ENCODE measurements at places on chromosomes 6 and 20.
A peak's percentile ranks its signal among the peaks of the same experiment; 100 is the strongest.

- no peak for DNase-seq
These were observed 111.0 kb downstream of the NCOA3 start for GRCh38 chr20:47612670-47613069.

DNA sequence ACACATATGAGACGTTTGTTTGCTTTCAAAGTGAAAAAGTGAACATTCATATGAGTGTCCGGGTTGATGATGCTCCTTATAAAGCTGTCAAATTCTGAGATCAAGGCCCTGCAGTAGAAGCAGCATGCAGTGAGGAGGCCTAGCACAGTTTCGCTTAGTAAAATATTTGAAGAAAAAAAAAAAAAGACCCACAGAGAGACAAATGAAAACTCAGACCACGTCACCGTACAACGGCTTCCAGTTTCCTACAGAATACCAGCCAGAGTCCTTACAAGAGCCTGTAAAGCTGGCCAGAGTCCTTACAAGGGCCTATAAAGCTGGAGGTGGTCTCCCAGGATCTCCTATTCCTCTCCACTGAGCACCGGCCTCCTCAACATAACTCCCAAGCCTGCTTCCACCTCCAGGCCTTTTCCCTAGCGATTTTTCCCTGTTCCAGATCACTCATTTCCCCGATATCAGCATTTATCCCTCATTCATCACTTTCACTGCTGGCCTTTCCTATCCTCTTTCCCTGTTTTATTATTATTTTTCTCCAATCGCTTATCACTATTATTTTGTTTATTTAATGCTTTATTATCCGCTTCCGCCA is 1.5 kb upstream of the HMGN4 start:
- peak; percentile 54 for DNase-seq

- no peak for DNase-seq
These were observed 59.4 kb downstream of the GFOD1 start for GRCh38 chr6:13427801-13428582.

GRCh38 chr6:134000443-134000842 is 47.4 kb downstream of the TBPL1 start:
- no peak for DNase-seq

- DNase-seq: peak; percentile 62
These were observed 792 bp upstream of the FUT9 start for GRCh38 chr6:96014846-96015517.

DNA sequence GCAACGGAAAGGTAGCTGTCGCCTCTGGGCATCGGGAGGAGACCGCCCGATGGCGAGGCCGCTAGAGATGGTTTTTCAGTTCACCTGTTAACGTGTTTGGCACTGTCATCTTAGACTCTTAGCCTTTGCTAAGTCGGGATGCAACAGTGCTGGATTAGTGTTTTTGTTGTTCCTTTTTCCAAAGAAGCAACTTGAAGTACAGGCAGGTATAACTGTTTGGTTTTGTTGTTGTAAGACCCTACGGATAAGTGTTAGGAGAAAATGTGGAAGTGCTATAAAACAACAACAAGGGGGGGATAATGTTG is 723 bp downstream of the MANEA start:
- DNase-seq: no peak

GRCh38 chr6:112743323-112743722 is 396.2 kb downstream of the RFPL4B start:
- no peak for DNase-seq

- no peak for DNase-seq
These were observed 302.8 kb upstream of the RNF217 start for GRCh38 chr6:124659427-124659826.

DNA sequence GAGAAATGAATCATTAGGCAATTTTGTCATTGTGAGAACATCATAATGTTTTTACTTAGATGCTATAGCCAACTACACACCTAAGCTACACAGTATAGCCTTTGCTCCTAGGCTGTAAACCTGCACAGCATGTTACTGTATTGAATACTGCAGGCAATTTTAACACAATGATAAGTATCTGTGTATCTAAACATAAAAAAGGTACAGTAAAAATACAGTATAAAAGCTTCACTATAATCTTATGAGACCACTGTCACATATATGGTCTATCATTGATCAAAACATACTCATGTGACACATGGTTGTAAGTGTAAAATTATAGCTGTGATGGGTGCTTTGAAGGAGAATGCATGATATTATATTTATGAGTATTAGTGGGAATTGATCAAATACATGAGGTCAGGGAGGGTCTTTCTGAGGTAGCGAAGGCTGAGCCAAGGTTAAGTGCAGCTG is 29.2 kb upstream of the CCN2 start:
- no peak for DNase-seq

- DNase-seq: no peak
These were observed 39.6 kb upstream of the GTSF1L start for GRCh38 chr20:43766385-43766784.

GRCh38 chr6:153024709-153025017 is 22.2 kb upstream of the MTRF1L start:
- DNase-seq: no peak

GRCh38 chr20:184288-184687 is 5.2 kb downstream of the DEFB128 start:
- no peak for DNase-seq

- DNase-seq: no peak
These were observed 57.6 kb upstream of the LOC128125822 start for GRCh38 chr6:63514488-63515173.

- DNase-seq: no peak
These were observed 67.9 kb upstream of the CLDN20 start for GRCh38 chr6:155195903-155196302.

DNA sequence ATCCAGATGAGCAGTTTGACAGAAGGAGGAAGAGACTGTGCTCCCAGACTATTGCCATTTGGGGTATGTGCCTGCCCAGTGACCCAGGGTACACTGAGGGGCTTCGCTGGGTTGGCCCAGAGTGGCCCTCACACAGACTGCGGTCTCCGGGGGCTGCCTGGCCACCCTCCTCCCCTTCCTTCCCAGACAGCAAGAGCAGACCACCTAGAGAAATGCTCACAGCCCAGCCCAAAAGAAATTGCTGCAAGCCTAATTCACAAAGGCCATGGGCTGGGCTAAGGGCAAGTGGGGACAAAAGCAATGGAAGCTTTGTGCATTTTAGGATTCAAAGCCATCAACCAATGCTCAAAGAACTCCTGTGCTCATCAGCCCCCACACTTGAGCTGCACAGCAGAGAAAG is 277.6 kb downstream of the CDC5L start:
- DNase-seq: no peak

Data from WERI-Rb-1 (cell line).